ENCODE measurements at places on chromosomes 6 and 20. TPM values are rescaled to one million over a fixed set of nuclear protein-coding genes. Genes with fewer than 3 reads are reported as not detected.

DNA sequence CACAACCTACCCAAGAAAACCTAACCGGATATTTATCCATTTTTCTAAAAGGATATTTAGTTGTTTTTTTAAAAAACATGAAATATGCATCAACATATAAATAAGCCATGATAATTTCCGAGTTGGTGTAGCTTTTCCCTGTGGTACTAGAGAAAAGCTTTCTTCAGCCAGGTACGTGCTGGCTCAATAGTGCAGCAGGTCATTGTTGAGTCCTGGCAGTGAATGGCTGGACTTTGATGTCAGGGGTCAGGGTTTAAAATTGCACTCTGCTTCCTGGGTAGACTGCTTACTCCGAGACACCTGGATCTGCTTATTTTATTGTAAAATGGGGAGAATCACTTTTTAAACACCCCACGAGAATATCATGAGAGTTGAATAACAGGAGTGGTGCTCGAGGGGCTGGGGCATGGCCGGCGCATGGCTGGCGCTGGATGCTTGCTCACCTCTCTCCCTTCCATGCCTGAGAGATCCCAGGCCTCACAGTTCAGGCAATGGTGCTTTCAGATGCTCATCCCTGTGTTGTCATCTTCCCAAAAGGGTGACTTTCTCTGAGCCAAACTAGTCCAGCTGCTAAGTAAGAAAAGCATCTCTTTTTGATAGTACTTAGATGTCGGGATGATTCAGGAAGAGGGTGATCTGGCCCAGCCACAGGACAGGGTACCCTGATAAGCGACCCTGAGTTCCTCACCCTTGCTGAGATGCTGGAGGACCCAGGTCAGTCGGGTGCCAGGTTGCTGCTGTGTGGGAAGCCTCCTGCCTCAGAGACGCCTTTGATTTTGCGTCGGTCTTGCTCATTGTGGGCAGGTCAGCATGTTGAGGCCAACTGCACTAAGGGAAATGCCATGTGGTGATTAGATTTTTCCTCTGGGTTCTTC is 269.1 kb upstream of the FOXQ1 start:
- no peak for DNase-seq

GRCh38 chr6:98716341-98716740 is 118.0 kb upstream of the POU3F2 start:
- DNase-seq = no peak

DNA sequence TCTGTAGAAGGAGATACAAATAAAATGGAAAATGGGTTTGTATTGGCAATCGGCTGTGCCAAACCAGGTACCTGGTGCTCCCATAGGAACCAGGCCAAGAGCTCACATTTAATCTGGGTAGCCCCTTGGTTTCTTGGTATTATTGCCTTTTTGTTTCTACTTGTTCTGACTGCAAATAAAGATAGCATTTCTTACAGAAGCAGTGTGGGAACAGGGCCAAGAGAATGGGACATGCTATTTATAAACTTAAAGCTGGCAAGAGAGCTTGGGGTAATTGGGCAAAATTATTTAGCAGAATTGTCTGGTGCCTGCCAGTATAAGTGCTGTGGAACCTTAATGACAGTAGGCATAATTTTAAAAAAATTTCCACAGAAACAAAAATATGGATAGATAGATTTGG is 113.5 kb upstream of the GLP1R start:
- no peak for DNase-seq

- DNase-seq = no peak
Measured at GRCh38 chr6:56477241-56477640, 165.4 kb downstream of the DST start.

- no peak for DNase-seq
Measured at GRCh38 chr6:20312606-20313005, 89.1 kb upstream of the E2F3 start.

DNA sequence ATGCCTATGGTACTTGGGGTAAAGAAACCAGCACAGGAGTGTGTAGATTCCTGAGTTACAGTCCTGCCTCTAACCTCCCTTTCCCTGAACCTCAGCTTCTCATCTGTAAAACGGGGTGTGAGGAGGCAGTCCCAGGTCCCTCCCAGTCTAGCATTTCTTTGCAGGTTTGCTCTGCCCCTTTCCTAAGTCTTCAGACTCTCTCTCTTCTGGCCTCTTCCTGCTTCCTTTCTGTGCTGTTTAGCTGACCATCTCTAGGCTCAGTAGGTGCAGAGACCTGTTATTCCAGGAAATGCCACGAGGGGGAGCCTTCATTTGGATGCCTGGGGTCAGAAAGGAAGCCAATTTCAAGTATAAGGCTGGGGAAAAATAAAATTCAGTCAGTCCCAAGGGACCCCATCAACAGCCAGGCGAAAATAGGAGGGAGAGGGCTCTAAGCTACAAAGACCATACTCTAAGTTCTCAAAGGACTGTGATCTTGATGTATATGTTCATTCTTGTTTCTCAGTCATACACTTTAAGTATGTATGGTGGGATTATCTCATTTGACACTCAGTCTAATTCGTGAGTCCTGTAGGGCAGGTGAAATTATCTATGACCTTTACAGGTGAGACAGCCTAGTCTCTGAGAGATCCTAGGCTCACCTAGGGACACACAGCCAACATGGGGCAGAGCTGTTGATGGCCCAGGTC is 89.1 kb downstream of the NCR2 start:
- peak; percentile 90 for DNase-seq

DNA sequence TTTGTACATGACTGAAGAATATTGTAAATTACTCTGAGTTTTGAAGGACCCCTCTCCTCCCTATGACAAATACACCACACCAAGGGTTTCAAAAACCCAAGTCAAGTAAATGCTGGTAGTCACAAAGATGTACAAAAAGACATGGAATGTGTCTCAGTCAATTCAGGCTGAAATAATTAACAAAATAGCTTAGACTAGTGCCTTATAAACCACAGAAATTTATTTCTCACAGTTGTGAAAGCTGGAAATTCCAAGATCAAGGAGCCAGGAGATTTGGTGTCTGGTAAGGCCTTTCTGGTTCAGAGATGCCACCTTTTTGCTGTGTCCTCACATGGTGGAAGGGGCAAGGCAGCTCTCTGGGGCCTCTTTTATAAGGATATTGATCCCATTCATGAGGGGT is 202.3 kb upstream of the RIN2 start:
- no peak for DNase-seq

GRCh38 chr6:137734875-137735182 is 132.2 kb upstream of the TNFAIP3 start:
- DNase-seq = peak; percentile 68

DNA sequence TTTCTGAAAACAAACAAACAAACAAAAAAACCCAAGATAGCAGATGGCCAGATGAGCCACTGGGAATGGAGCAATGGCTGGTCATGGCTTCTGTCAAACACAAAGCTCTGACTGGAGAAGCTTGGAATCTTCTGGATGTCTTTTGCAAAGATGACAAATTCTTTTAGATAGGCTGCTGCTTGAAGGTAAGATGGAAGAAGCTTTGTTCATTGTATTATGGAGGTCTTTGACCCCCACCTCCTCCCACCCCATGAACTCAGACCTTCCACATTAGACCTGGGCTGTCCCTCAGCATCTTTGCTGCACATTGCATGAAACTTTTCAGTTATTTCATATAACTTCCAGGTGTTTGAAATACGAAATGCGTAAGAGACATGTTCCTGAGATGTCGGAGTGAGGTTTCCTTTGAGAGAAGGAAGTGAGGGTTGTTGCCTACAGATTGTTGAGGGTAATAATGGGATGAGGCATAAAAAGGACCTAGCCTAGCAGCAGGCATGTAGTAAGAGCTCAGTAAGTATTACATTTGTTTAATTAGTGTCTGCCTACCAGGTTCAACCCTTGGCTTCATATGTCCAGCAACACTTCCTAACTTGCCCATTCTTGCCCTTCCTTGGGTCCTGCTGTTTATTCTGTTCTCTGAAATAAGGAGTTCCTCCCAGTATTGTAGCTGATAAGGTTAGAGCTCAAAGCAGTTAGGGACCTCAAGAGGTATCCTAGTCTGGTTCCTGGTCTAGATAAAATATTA is 51.4 kb upstream of the IER3 start:
- DNase-seq = no peak

- no peak for DNase-seq
Measured at GRCh38 chr6:157602521-157603295, 220.3 kb upstream of the SNX9 start.

DNA sequence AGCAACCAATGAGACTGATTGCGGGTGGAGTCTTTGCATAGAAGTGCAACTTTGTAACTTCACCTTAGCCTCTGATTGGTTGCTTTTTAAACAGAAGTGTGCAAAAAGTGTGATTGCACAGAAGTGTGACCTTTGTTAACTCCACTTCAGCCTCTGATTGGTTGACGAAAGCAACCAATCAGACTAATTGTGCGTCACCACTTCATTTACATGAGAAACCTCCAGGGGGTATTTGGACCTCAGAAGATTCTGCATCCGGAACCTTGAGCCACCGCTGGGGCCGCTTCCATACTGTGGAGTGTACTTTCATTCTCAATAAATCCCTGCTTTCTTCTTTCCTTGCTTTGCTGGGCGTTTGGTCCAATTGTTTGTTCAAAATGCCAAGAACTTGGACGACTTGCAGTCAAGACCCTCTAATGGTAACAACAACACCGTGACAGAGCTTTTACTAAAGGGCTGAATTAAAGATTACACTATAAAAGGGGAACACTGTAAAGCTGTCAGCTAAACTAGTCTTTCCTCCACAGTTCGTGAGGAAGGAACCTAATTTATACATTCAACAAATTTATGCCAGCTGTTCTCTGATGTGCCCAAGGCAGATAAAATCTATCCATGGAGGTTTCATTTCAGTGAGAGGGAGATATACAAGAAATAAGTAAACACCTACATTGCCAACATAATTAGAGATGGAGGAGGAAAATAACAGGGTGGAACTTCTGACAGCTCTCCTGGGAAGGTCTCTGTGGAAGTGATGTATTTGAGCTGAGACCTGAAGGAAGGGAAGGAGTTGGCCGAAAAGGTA is 1.4 kb upstream of the HECA start:
- DNase-seq = no peak

GRCh38 chr6:90859056-90859455 is 272.2 kb upstream of the MAP3K7 start:
- DNase-seq = no peak

The RBM39 gene
- total RNA-seq = 408 TPM

The FBXL4 gene
- total RNA-seq = 19.1 TPM

The FHL5 gene
- 12.7 TPM for total RNA-seq

The PLEKHG1 gene
- 11.9 TPM for total RNA-seq

The NRSN1 gene
- total RNA-seq = 2.0 TPM

The PDE10A gene
- total RNA-seq = 19.5 TPM
